Stomach (tissue), 19 donors: ENCODE measurements at places on chromosomes 11 and 22. TPM values are rescaled to one million over a fixed set of nuclear protein-coding genes. Genes with fewer than 3 reads are reported as not detected.

GRCh38 chr22:28917747-28918549, 34.6 kb downstream of the ZNRF3 start:
- no peak overlapping the region for H3K4me3 ChIP-seq
- peak; percentile 57 for DNase-seq
- H3K36me3 ChIP-seq = no peaks in the 10 kb centered on the region
- H3K27me3 ChIP-seq = no peaks in the 10 kb centered on the region
- H3K27ac ChIP-seq = peak overlapping the region; percentile 38

DUSP8 gene
- total RNA-seq = 31.6 TPM

GRCh38 chr22:37283393-37283937, 1.2 kb downstream of the CYTH4 start:
- no peaks in the 10 kb centered on the region for H3K36me3 ChIP-seq
- peak overlapping the region; percentile 85 for H3K27ac ChIP-seq
- DNase-seq = peak; percentile 58

SCN3B gene
- total RNA-seq = not detected
